ENCODE measurements at places on chromosomes 7 and 10.

- peak; percentile 6 for DNase-seq
These were observed 989 bp downstream of the ERLIN1 start for GRCh38 chr10:100184840-100185239.

DNA sequence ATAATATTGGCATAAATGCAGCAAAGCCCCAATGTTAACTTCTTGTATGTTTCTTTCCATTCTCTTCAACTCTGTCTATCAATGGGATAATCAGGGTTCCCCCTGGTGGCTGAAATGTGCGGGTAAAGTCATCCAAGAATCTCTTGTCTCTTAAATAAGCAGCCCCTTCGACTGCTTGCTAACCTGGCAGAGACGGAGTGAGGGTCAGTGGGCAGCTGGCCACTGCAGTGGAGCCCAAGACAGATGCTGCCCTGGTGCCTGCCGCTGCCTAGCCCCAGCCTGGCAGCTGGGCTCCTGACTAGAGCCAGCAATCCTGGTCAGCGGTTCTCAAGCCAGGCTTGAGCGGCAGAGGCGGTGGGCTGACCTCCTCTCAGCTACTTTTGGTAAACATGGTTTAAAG, 248.9 kb downstream of the COBL start:
- peak; percentile 61 for DNase-seq

DNA sequence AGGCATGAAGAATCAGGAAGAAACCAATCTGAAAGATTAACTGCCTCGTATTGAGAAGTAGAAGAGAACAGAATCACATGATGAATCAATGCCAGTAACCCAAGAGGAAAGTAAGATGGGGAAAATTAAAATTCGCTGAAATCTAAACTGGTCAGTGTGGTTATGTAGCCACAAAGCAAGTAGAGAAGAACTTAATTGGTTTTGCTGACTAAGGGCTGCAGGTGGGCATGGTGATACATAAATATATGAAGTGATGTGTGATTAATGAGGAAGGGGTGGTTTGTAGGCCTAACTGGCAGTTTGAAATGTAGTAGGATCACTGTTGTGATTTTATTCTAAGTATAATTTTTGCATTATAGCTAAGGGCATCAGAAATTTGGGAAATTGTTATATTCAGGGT, 83.5 kb upstream of the LRRTM3 start:
- DNase-seq: no peak

- DNase-seq: no peak
These were observed 97.3 kb upstream of the COL1A2 start for GRCh38 chr7:94297397-94297838.

GRCh38 chr7:150737265-150738055, at the start of gene GIMAP5:
Gene GIMAP5 (plus strand): TSS chr7:150737418. CDS start chr7:150740885, 3,467 bp downstream.
- peak; percentile 52 for DNase-seq

DNA sequence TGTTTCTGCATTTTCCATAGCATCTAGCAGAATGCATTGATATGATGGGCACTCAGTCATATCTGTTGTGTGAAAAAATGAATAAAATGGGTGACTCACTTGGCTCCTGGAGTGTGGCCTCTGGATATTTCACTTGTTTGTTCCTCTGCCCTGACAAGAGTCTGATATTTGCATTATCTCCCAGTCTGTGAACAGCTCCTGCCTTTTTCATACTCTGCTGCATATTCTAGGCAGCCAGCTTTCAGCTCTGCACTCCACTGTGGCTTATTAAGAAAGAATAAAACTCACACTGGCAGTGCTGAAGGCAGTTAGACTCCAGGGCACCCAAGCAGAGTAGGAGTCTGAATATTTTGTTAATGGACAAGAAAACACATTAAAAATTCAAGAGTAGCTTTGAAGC, 623.9 kb downstream of the SORCS1 start:
- DNase-seq: no peak

All from suppressor macrophage treated with lipopolysaccharide for 4 hours (primary cell).